ENCODE measurements at places on chromosomes 4 and X.

DNA sequence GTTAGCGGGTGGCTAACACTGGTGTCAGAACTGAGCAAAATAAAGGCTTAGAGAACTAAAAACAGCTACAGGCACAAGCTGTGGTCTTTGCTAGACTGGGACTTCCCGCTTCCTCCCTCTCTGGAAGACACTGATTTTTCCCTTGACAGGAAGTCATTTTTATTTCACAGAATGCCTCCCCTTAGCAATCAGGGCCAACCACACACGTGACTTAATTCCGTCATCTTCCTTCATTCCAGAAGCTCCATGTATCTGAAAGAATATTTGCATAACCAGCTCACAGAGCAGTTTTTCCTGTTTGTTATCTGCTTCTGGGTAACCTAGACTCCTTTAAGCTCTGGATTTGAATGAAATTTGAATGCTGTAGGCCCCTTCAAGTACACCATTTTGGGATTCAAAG, 327.5 kb upstream of the FRG1 start:
- DNase-seq, result no peak

- no peak for DNase-seq
Observed at GRCh38 chr4:111334361-111334760, 711.5 kb upstream of the PITX2 start.

GRCh38 chr4:130648570-130648969, 1552.6 kb downstream of the C4orf33 start:
- DNase-seq, result no peak

- no peak for DNase-seq
Observed at GRCh38 chr4:27022963-27023362, 162.3 kb downstream of the STIM2 start.

GRCh38 chr4:173934201-173934600, 349.3 kb downstream of the FBXO8 start:
- DNase-seq, result no peak

DNA sequence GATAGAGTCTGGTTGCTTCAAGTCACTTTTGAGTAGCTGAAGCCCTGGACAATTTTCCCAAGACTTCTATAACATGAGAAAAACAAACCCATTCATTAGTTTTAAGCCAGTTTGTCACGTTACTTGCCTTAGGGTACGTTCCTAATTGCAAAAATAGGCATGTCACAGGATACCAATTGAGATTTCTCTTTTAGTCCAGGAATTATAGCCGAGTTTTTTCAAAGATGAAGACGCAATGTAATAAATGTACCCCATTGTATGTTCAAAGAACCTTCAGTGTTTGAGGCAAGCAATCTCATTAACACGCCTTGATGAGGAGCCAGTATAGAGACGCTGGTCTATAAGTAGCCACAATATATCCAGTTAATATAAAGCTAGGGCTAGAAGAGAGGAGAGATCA, 534.2 kb downstream of the INPP4B start:
- DNase-seq, result no peak

GRCh38 chr4:13980317-13981310, 353.1 kb upstream of the BOD1L1 start:
- DNase-seq, result no peak

- DNase-seq, result no peak
Observed at GRCh38 chr4:79294064-79294463, 31.8 kb downstream of the NAA11 start.

- DNase-seq, result no peak
Observed at GRCh38 chr4:129821073-129821472, 725.1 kb downstream of the C4orf33 start.

GRCh38 chrX:155086961-155087735, 15.8 kb downstream of the BRCC3 start:
- DNase-seq, result no peak

DNA sequence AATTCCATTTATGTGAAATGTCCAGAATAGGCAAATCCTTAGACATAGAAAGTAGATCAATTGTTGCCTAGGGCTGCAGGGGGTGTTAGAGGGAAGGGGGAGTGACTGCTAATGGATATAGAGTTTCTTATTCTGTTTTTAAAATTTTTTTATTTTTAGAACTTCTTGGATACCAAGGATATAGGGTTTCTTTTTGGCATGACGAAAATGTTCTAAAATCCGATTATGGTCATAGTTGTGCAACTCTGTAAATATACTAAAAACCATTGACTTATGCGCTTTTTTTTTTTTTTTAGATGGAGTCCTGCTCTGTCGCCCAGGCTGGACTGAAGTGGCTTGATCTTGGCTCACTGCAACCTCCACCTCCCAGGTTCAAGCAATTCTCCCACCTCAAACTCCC, 125.2 kb upstream of the USP9X start:
- no peak for DNase-seq

DNA sequence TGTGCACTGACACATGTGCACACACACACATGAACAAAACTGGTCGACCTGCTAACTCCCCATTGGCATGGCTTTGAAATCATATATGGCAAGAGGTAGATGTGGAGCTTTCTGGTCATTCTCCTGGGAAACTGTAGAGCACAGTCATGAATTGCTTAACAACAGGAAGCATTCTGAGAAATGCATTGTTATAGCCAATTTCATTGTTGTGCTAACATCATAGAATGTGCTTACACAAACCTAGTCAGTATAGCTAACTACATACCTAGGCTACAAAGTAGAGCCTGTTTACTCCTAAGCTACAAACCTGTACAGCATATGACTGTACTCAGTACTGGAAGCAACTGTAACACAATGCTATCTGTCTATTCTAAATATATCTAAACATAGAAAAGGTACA, 134.2 kb upstream of the SH3RF1 start:
- no peak for DNase-seq

DNA sequence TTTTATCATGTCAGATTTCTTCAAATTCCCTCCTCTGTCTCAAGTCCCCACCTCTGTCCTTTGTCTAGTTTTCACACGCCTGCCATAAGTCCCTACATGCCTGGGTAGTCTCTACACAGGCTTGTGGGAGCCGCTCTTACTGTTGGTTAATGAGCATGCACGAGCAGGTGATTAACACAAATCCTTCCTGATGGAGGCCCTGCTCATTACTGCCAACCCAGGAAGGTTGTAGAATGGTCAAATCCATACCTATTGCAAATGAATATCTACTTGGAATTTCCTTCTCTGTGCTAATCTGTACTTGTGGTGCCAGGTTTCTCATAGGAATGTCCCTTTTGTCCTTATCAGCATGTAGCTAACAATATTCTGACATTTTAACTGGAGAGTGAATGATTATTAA, 208.4 kb upstream of the HDX start:
- DNase-seq, result no peak

GRCh38 chrX:2766906-2767305, 15.1 kb downstream of the XG start:
- no peak for DNase-seq

GRCh38 chrX:118174516-118175098, 58.0 kb upstream of the KLHL13 start:
- no peak for DNase-seq

DNA sequence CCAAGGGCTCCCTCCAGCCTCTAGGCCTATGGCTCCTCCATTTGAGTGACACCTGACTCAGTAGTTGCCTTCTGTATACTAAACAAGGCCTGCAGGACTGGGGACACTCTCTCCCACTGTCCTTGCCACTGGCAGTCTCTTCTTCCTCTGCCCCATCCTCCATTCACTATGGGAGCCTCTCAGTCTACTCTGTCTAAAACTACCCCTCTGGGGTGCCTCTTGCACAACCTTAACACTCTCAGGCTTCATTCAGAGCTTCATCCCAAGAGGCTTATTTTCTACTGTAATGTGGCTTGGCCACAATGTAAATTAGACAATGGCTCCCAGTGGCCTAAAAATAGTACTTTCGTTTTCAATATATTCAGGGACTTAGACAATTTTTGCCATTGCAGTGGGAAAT, 133.0 kb downstream of the ZC4H2 start:
- no peak for DNase-seq
